ENCODE measurements at places on chromosomes 1 and 21.

GRCh38 chr1:153612755-153613331 is at the start of gene S100A16:
Gene S100A16 (minus strand): TSS chr1:153613137. CDS start chr1:153608151, 4,986 bp downstream.
- no peak for DNase-seq

- DNase-seq: no peak
These were observed 228.2 kb upstream of the USP24 start for GRCh38 chr1:55443175-55443915.

DNA sequence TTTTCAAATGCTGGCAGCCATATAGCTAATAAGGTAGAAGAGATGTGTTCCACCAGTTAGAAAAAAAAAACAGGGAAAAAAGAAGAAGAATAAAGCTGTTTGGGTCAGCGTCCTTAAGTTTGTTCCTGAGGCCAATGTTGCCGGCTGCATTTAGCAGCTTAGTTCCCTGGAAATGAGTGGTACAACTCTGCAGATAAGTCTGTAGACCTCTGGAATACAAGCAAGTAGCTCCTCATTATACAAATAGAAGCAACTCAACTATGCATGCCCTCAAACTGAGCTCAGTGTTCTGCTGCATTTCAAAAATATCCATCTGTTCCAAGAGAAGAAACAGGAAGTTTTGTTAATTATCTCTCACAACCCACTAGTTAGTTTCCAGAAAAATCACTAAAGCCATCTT is 181.2 kb upstream of the PKN2 start:
- DNase-seq: no peak

DNA sequence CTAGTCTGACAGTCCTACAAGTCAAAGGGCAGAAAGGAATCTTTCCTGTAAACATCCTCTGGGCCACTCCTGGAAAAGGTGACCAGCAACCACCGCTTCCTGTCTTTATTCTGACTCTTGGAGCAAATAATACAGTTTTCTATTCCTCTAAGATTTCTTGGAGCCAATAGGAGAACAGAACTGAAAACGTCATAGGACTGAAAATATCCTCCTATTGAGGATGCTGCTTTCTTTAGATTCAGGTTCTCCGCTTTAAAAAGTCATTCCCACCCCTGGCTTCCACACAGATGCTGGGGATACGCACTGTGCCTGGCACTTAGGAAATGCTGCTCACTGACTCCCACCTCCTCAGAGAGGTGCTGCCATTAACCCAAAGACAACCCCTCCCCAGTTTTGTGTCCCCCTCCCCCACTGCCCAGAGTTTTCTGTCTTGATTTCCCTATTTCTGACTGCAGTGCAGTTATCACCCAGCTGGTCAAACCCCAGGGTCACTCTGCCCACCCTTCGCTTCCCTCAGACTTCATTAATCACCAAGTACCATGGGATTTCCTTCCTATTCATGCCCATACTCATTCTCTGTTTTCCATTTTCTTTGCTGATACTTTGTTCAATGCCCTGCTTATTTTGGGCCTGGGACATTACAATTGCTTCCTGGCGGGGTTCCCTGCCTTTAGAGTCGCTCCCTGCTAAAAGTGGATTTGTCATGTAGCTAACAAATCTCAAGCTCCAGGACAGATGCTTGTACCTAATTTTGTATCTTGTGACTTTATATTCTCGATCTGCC is 82.1 kb upstream of the ARHGAP29 start:
- DNase-seq: no peak

DNA sequence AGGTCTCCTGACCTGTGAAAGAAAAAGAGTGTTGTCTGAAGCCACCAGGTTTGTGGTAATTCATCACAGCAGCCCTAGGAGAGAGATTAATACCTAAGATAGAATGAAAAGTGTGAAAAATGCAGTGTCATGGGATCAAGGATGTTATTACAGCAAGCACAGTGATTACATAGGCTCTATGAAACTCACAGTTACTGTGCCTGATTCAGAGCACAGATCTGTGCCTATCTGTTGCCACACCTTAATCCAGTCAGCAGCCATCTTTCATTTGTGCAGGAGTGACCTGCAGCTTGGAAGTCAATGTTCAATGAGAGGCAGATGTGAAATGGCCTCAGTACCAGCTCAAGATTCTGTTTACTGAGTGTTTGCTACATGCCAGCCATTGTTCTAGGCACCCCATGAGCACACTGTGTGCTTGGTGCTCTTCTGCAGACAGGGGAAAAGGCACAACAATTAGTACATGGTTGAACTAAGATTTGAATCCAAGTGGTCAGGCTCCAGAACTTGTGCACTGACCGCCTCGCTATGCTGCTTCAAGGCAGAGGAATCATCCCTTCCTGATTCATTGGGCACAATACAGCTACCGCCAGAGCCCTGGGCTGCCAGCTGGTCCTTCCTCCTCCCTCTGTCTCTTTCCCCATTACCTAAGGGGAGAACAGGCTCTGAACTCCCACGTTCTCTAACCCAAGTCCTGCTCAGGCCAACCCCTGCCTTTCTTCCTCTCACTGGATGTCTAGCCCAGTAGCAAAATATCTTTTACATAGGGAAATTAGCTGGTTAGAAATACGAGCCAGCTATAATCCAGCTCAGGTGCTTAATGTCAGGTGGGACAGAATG is 56.3 kb upstream of the NEK2 start:
- no peak for DNase-seq

- DNase-seq: no peak
These were observed 75.8 kb downstream of the CTH start for GRCh38 chr1:70486676-70487458.

GRCh38 chr21:34074283-34075090 is 1.1 kb downstream of the MRPS6 start:
- no peak for DNase-seq

GRCh38 chr1:117089996-117090395 is 29.9 kb downstream of the TTF2 start:
- no peak for DNase-seq

DNA sequence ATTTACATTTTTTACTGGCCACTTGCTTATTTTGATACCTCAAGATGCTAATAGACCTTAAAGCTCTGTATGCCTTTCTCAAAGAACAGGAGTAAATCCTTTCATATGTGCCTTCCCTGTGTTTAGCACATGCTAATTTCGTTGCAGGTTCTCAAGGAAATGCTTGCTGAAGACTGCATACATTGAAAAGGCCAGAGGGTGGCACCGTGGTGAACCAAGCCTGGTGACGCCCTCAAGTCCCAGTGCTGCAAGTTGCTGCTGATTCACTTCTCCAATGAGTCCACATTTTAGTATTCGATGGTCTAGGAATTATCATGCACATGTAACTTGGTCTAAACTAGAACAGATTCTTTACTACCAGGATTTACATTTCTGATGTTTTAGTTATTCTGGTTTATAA is 94.1 kb downstream of the CLDN17 start:
- DNase-seq: no peak

DNA sequence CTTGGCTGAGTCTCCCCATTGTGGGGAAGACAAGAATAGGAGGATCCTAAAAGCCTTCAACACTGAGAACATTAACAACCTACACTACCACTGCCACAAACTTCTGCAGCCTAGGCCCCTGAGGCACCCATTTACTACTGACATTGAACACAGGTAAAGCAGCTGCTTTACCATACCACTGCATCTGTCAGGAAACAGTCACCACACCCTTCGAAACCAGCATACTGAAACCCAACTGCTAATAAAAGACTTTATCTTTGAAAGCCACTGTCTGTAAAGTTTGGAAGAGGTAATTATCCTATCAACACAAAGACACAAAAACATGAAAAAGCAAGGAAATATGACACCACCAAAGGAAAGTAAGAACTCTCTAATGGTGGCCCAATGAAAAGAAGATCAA is 7.4 kb downstream of the IFNAR1 start:
- no peak for DNase-seq

- DNase-seq: no peak
These were observed 81.6 kb upstream of the SYT6 start for GRCh38 chr1:114235281-114235680.

Measured in stimulated activated CD8-positive, alpha-beta memory T cell treated with anti-CD3 and anti-CD28 coated beads, Interleukin-4, amount 100 ng/mL, for 24 hours (primary cell).